Endodermal cell (in vitro differentiated cells): ENCODE measurements at places on chromosomes 4 and X. TPM values are rescaled to one million over a fixed set of nuclear protein-coding genes. Genes with fewer than 3 reads are reported as not detected.

Gene TRIM2
- total RNA-seq = 22.9 to 40.0 TPM (median 31.8 TPM) in 3 replicates

Gene SRD5A3
- total RNA-seq = 29.4 and 37.1 TPM in 2 replicates

Gene PSAPL1
- total RNA-seq = 0.13 and 0.14 TPM in 2 replicates

Gene POLN
- total RNA-seq = 0.92 to 3.6 TPM (median 2.8 TPM) in 3 replicates

Gene FAM53A
- 3.3 to 5.1 TPM (median 3.7 TPM) in 3 replicates for total RNA-seq

Gene LEF1
- 0.95 and 1.4 TPM in 2 replicates for total RNA-seq

Gene BGN
- 1.2 and 1.6 TPM in 2 replicates for total RNA-seq

Gene XAGE2
- not detected in 2 replicates for total RNA-seq

Gene ADAD1
- total RNA-seq = not detected in 2 replicates

Gene NALF2
- total RNA-seq = 56.4 to 72.5 TPM (median 63.0 TPM) in 3 replicates

Gene CHRDL1
- total RNA-seq = 3.6 and 4.4 TPM in 2 replicates

Gene MAGEA9B
- total RNA-seq = not detected in 2 replicates

Gene ART3
- 0.92 and 0.99 TPM in 2 replicates for total RNA-seq

GRCh38 chr4:140326395-140326993, 47.0 kb upstream of the SCOC start:
- DNase-seq = peak; percentile 66

DNA sequence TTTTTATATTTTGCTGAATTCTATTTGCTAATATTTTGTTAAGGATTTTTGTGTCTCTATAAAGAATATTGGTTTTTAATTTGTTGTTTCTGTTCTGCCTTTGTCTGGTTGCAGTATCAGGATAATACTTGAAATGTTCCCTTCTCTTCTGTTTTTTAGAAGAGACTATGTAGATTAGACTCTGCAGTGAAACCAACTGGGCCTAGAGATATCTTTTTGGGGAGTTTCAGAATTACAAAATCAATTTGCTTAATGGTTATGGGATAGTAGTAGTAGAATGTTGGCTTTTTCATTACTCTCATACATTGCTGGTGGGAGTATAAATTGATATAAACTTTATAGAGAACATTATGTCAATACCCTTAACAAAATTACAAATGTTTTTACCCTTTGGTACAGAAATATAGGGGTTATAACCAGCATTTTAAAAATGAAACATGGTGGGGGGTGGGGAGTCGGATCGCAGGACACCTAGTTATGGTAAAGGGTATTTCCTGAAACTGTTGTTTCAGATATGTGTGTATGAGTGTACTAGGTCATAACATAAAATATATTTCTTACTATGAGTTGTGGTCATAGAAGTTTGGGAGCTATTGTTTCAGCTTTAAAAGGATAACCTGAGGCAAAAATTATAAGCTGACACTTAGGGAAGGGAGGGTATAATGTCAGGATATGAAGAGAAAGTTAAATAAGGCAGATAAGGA, 29.0 kb downstream of the CLOCK start:
- no peak for DNase-seq

DNA sequence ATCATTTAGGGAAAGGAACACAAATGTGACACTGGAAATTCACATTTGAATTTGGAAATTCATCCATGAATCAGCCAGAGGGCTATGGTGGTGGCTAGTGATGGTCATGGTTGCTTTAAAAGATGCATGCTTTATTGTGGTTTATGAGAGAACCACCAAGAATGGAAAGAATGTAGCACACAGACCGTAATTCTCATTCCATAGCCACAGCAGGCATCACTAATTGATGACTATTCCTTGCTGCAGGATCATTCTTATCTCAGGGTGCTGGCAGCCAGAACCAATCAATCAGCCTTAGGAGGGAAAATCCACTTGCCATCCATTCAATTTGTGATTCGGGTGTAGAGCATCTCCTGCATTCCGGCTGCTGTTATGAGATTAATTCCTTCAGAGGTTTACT, 115.6 kb downstream of the DHRSX start:
- DNase-seq = no peak

- no peak for DNase-seq
These were observed 355.1 kb upstream of the CLNK start for GRCh38 chr4:11039634-11040131.

DNA sequence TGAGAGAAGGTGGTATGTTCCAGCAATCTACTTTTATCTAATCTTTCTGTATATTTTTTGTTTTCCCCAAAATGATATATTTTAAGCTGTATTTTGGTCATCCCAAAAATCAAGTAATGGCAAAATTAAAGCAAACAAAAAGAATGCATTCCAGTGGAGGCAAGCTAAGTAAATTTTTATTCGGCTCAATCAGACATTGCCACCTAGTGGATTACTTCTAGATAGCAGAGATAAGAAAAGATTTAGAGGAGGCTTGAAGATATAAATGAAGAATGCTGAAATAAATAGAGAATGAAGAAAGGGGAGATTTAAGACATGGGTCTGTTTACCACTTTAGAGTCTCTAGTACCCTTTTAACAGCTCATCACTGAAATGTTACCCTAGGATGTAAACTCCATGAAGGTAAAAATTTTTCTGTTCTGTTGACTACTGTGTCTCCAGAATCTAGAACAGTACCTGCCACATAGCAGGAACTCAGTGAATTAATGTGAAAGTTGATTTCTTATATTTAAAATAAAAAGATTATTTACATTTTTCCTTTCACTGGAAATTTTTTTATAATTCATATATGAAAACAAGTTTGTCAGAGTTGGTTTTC, 110.9 kb upstream of the ANK2 start:
- DNase-seq = no peak

DNA sequence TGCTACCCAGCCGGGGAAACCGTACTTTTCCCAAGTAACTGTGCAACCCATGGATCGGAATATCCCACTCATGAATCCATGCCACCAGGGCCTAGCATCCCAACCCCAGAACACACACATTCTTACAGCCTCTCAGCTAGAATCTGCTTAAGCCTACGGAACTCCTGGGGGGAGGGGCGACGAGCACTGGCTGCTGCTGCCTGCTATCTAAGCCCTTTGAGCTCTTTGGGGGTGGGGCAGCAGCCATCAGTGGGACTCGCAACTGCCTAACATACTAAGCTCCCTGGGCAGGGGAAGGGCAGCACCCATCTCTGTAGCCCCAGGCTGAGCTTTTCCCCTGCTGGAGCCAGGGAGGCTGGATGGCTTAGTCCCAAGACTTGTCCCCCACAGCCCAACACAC, 28.6 kb downstream of the NUDT10 start:
- peak; percentile 51 for DNase-seq

DNA sequence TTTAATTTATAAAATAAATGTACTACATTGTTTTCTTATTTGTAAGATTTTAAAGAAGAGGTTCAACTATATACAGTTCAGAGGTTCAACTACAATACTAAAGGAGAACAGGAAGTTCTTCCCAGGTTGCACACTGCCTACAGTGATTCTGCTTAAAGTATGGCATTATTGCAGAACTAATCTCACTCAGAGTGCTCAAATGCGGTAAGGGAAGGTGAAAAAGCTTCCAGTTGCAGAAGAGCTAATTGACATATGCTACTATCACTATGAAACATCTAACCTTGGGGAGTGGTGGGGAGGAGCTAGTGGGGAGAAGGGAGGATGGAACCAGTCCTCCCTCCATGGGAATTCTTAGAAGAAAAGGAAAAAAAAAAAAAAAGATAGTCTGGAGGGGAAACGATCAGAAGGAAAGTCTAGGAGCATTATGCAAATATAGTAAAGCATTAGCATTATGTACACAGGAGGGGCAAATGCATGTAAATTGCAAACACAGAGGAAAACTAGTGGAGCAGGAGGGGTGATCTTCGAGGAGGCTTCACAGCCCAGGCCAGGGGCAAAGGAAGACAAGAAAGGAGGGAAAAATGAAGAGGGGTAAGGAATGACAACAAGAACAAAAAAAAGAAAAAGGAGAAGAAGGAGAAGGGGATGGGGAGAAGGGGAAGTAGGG, 32.0 kb upstream of the MMAA start:
- DNase-seq = no peak

GRCh38 chrX:76184276-76184675, 11.4 kb downstream of the PBDC1 start:
- no peak for DNase-seq

GRCh38 chrX:102745857-102746584, 25.5 kb downstream of the GPRASP3 start:
- DNase-seq = peak; percentile 78

- DNase-seq = no peak
These were observed 126.7 kb upstream of the AMOT start for GRCh38 chrX:112967341-112967740.

GRCh38 chr4:3250956-3251690, 2.2 kb downstream of the MSANTD1 start:
- peak; percentile 85 for DNase-seq

DNA sequence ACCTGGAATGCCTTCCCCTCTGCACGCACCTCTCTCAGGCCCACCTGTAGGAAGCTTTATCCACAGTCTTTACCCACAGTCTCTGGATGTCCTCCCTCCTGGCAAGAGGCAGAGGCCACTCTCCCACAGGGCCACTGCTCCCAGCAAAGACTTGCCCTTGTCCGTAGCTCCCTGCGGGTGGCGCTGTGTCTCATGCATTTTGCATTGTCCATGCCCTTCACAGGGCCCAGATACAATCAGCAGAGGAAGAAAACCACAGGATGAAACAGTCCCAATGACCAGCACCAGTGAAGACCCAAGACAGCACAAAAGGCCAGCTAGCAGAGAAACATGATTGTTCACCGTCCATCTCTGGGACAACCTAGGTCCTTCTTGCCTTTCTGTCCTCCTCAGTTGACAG, 2.1 kb upstream of the NSG1 start:
- peak; percentile 93 for DNase-seq
